Iris pigment epithelial cell (primary cell): ENCODE measurements at places on chromosomes 7 and 10.

GRCh38 chr10:73796766-73797165 lies 11.4 kb downstream of the ZSWIM8 start:
- DNase-seq, result no peak

- DNase-seq, result peak; percentile 49
Observed at GRCh38 chr10:132721725-132722124, 64.2 kb downstream of the NKX6-2 start.

DNA sequence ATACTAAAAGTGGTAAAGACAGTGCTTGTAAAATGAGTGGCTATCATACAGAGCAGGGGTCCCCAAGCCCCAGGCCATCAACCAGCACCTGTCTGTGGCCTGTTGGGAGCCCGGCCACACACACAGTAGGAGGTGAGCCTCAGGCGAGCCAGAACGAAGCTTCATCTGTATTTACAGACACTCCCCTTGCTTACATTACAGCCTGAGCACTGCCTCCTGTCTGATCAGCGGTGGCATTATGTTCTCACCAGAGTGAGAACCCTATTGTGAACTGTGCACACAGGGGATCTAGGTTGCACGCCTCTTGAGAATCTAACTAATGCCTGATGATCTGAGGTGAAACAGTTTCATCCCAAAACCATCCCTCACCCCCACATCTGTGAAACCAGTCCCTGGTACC lies 58.7 kb downstream of the ITGA8 start:
- DNase-seq, result no peak

DNA sequence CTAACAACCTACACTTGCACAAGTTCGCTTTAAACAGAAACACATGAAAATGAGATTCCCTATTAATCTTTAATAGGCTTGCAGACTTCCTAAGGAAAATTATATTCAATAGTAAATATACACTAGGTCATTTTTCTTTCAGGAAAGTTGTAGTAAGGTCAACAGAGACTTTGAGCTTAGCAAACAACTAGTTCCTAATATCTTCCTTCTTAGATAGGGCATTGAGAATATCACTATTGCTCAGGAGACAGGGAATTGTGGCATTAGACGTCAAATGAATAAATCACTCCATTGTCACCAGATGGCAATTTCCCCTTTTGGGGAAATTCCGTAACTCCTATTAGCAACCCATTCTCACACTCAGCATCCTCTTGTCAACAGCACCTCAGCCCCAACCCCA lies 164.9 kb downstream of the GFRA1 start:
- no peak for DNase-seq

GRCh38 chr10:97903128-97904017 lies 53.7 kb downstream of the GOLGA7B start:
- no peak for DNase-seq

DNA sequence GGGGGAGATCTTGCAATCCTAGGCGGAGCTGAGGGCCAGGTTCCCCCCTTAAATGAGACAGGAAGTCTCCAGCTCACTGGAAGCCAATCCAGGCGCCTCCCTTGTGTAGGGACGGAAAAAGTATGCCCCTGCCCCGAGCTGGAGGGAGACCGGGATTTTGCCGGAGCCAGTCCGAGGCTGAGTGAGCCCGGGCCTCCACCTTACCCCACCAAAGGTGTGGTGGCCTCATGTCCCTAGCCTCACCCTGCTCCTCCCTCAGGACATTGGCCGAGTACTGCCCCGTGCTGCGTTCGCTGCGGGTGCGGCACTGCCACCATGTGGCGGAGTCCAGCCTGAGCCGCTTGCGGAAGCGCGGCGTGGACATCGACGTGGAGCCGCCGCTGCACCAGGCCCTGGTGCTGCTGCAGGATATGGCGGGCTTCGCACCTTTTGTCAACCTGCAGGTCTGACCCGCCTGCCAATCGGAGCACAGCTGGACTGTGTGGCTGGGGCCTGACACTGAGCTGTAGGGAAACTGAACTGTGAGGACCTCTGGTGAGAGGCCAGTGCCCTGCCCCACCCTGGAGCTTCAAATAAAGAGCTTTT lies 2.0 kb downstream of the FBXL15 start:
- peak; percentile 79 for DNase-seq

DNA sequence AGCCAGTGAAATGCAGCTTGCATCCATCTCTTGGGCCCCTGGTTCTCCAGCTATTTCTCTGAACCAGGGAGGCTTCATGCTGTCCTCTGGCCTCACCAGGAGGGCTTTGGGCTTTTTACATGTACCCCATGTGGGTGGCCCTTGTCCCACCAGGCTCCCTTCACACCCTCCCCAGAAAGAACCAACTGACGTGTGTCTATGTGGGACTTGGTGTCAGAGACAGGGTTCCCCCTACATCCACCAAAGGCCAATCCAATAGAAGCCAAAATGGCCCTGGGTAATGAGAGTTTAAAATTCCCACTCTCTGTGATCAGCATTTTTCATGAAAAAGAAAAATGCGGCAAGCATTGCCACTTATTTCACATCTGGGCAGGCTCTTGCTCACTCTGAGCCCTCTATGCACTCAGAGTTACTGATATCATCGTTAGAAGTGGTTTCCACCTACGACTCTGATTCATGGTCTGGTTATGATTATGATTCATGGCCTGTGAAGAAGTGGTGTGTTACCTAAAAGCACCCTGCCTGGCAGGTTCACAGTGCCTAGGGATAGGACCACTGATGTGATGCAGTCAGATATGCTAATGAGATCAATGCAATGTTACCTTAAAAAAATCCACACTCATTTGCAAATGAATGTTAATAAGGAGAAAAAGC lies 133.5 kb downstream of the BUB3 start:
- peak; percentile 56 for DNase-seq

GRCh38 chr10:81708929-81709328 lies 166.1 kb upstream of the NRG3 start:
- no peak for DNase-seq

- no peak for DNase-seq
Observed at GRCh38 chr10:69732147-69732825, 69.4 kb upstream of the COL13A1 start.

DNA sequence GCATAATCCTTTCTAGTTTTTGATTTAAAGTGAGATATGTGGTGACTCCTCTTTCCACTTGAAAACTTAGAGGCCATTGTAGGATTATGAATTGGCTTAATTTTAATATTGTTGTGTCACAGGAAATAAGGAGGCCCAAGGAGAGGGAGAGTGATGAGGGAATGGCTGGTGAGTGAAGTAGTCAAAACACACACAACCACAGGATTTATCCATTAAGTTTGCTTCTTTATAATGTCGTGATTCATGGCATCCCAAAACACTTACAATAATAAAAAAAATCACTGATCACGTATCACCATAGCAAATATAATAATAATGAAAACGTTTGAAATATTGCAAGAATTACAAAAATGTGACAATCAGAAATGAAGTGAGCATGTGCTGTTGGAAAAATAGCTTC lies 1215.5 kb upstream of the LRRTM3 start:
- peak; percentile 2 for DNase-seq

GRCh38 chr7:152462995-152463708 lies 27.3 kb upstream of the KMT2C start:
- DNase-seq, result peak; percentile 60

GRCh38 chr10:118965096-118965495 lies 64.4 kb upstream of the NANOS1 start:
- no peak for DNase-seq

GRCh38 chr7:22195397-22196172 lies 161.4 kb downstream of the RAPGEF5 start:
- DNase-seq, result no peak

GRCh38 chr7:99473315-99473596 lies 566 bp downstream of the ZNF789 start:
- DNase-seq, result peak; percentile 91

GRCh38 chr10:88831709-88832108 lies 19.9 kb downstream of the ANKRD22 start:
- DNase-seq, result no peak

GRCh38 chr7:26284995-26285632 lies 6.5 kb upstream of the SNX10 start:
- DNase-seq, result no peak

DNA sequence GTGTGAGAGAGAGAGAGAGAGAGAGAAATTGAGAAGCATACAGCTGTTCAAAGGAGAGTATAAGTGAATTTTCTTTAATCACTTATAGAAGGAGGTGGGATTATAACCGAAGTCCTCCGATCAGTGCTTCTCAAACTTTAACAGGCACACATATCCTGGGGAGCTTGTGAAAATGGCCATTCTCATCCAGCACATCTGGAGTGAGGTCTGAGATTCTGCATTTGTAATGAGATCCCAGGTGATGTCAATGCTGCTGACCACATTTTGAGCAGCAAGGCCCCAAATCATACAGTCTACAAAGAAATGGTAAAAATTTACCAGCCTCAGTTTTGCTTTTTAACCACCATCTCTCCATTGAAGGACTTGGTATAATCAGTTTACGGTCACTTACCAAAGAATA lies 219.0 kb downstream of the PTEN start:
- DNase-seq, result no peak

DNA sequence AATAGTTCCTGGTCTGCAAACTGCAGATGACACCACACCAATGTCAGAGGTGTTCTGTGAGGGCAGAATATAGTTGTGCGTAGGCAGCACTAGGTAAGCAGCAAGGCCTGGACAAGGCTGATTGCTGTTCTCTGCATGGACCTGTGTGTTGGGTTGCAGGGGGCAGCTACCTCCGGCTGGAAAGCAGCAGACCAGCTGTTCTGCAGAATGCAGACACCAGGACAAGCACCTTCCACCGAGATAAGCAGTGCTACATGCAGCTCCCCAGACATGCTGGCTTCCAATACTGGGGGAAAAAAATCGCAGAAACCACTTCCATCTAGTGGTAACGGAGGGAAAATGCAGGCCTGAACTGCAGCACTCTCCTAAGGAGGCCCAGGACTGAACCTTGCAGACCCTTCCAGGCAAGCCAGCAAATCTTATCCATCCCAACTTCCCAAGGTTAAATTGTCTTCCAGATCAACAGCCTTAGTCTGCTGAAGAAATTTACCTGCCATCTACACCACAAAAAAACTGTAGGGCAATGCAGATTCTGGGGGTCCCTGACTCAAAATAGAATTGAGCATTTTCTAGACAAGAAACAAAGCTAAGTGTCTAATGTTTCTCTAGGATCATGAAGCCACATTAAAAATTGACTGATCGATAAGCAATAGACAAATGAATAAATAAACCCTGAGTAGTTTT lies 50.5 kb upstream of the COBL start:
- peak; percentile 49 for DNase-seq

DNA sequence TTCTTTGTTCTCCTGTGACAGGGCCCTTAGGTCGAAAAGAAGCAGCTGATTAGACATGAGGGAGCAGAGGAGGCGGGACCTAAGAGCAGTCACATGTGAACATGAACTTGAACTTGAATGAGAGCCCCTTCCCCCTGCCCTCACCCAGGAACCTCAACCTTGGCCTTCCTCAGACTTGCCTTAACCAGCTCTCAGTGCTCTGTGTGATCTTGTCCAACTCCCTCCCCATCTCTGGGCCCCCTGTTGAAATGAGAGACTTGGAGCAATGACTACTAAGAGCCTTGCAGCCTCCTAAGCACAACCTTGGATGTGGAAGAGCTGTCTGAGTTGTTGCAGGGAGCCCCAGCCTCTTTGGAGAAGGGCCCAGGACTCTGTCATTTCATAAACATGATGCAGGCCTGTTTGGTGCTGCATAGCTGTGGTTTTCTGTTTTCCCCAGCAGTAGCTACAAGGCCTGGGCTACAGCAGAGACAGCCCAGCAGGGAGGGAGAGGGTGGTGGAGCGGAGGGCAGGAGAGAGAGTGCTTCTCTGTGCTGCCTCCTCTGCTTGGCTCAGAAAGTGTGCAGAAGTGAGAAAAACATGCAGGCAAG lies 123.9 kb upstream of the ZMIZ1 start:
- DNase-seq, result peak; percentile 99

DNA sequence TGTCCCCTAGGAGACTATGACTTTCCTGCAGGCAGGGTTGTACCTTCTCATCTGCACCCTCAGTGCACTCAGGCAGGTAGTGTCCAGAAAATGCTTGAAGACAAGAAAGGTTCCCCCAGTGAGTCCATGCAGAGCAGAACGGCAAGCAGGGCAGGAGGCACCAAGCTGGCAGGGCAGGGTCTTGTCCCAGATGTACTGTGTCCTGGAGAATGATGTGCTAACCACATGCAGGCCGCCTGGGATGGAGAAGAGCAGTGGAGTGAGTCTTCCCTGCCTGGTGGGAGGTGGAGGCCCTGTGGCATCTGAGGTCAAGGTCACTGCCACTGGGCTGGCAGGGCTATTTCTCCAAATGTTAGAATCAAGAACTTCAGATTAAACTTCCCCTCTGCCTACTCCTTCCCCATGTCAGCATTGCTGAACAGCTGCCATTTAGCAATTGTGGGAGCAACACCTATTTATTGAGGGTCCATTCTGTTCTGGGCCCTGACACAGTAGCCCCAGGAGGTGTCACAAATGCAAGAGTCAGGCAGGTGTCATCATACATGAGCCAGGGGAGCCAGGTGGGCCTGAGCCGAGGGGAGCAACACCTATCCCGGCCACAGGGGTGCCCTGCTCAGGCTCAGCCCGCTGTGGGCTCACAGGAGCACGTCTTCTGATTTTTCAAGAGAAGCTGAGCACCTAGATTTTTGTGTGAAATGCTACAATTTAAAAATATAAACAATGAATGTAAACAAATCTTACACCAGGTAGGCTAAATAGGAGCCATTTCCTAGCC lies 34.1 kb downstream of the PTPRE start:
- DNase-seq, result no peak

GRCh38 chr10:105844676-105845570 lies 1203.8 kb downstream of the SORCS3 start:
- DNase-seq, result no peak

- peak; percentile 17 for DNase-seq
Observed at GRCh38 chr7:67625257-67625737, 628.7 kb downstream of the TYW1 start.

- no peak for DNase-seq
Observed at GRCh38 chr7:148903504-148903903, 19.4 kb upstream of the EZH2 start.

DNA sequence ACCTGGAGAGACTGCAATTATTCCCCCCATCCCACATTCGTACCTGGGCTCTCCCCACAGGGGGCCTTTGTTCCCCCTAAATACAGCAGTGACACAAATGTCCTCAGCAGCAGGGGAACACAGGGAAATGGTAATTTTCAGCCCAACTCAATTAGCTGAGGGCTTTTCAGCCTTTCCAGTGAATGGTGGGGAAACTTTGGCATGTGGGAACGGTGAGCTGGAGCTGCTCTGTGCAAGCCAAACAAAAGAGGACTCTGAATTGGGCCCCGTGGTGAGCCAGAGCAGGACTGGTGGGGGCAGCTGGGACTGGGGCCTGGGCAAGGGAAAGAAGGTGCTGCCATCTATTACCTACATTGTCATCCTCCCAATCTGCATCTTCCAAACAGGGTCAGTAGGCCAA lies 51.0 kb downstream of the FBXW4 start:
- DNase-seq, result no peak

DNA sequence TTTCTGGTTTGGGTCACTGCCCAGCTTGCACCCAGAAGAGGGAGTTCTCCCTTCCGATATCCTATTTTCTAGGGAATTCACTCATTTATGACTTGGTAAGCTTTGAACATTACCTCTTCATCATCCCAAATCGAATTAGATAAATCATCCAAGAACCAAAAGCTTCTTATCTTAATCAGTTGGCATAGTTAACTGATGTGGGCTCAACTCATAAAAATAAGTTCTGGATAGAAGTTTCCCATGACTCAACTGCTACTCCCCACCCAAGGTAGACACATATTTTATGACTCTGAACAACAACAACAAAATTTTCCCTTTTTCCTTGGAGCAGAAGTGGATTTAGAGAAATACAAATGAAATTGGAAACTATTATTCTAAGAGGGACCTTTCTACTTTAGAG lies 102.9 kb upstream of the CCDC6 start:
- DNase-seq, result no peak

- DNase-seq, result no peak
Observed at GRCh38 chr7:40041456-40041855, 91.4 kb downstream of the CDK13 start.
